ENCODE measurements at places on chromosomes 7 and 10.

DNA sequence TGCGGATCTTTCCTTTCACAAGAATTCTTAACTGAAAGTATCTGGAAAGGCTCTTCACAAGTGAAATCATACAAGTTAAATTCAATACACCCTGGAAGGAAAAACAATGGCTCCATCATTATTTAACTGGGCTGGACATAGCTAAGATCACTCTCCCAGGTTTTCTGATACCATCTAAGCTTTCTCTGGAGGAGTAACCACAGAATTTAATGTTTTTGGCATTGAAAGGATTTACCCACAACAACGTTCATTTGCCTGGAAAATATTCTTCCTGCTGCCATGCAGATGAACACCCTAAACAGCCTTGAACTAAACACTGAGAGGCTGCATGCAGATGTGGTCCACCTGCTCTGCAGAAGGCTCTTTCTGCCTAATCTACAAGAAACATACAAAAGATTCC lies 4.3 kb downstream of the NEBL start:
- no peak for DNase-seq

DNA sequence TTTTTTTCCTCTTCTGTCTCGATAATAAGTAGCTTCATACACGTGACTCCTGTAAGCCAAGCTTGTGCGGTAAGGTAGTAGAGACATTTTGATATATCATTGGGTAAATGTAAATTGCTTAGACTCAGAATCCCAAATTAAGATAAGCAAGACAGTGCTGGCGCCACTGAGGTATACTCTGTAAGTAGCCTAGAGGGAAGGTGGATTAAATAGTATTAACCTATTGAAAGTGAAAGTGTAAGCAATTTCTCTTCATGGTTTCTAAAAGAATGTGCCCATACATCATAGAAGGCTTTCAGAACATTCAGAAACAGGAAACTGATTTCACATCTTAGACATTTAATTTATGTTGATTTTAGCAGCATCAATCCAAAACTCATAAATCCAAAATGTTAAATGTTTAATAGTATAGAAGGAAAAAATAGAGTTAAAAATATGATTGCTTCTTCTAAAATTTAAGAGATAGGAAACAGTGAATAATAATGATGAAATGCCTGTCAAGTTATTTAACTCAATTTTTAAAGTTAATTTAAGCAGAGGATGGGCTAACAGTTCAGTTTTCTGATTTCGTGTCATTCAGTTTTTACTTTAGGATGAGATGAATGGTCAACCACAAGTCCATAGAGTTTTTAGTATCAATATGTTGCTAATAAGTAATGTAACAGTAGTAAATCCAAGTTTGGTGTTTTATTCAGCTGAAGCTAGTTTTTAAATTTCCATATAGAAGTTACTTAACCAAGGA lies 36.8 kb downstream of the LRRC72 start:
- DNase-seq = no peak

DNA sequence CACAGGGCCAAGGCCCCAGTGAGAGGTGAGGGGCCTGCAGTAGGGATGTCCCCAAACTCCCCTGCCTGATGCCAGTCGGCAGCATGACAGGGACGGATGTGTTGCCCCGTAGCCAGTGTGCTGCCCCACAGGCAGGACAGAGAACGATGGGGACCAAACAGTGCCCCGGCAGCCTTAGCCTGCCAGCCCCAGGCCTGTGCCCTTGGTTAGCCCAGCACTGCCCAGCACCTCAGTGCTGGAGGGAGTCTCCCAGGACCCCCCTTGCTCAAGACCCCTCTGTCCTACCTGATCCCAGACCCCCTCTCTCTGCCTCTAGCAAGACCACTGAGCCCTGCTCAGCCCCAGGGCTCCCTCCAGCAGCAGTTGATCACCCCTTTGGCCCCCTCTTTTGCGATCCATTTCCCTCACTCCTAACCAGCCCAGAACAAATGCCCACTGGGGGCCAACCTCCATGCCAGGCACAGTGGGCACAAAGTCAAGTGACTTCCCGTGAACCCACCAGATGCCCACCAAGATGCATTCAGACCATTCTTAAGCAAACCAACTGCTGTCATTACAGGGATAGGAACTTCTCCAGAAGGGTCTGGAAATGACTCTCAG lies 34.0 kb downstream of the OAT start:
- no peak for DNase-seq

DNA sequence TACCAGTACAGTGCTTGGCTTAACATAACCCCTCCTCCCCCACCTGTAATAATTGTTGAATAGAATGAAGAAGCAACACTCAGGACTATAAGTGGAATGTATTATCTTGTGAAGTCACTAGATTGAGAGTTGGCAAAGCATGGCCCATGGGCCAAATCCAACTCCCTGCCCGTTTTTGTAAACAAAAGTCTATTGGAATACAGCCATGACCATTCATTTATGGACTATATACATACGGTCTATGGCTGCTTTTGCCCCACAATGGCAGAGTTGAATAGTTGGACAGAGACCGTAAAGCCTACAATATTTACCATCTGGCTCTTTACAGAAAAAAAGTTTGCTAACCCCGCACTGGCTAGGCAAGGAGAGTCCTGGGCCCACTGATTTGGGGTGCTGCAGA lies 48.1 kb upstream of the CYCS start:
- DNase-seq = no peak

DNA sequence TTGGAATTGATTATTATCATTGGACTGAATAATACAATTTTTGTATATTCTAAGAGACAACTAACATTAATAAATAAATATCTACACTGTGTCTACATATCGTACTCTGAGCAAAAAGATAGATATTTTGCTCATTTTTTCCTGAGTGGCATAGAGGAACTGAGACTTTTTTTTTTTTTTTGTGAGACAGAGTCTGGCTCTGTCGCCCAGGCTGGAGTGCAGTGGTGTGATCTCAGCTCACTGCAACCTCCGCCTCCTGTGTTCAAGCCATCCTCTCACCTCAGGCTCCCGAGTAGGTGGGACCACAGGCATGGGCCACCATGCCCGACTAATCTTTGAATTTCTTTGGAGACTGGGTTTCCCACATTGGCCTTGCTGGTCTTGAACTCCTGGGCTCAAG lies 14.0 kb downstream of the KMT2E start:
- no peak for DNase-seq

Measured in AG20443 (cell line).